ENCODE measurements at places on chromosomes 1 and 21. TPM values are rescaled to one million over a fixed set of nuclear protein-coding genes. Genes with fewer than 3 reads are reported as not detected.

GRCh38 chr1:25816112-25816718 is 3.5 kb upstream of the MTFR1L start:
- DNase-seq = no peak

GRCh38 chr1:226640321-226641136 is 92.0 kb downstream of the STUM start:
- DNase-seq = no peak

DNA sequence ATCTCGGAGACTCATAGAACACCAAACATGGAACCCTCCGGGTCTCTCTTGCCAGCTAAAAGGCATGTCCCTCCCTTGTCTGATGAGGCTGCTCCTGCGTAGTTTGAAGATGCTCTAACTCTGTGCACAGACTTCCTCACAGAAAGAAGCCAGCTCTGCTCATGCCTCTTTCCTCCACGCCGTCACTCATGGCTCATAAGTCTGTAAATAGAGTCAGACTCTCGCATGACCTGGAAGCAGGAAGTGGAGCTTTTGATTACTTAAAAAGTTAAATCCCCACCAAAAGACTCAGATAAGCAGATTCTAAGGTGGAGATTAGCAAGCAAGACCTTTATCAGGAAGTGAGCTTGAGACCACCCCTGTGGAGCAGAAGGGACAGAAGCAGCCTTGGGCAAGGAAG is 171.6 kb downstream of the TRIM33 start:
- DNase-seq = no peak

DNA sequence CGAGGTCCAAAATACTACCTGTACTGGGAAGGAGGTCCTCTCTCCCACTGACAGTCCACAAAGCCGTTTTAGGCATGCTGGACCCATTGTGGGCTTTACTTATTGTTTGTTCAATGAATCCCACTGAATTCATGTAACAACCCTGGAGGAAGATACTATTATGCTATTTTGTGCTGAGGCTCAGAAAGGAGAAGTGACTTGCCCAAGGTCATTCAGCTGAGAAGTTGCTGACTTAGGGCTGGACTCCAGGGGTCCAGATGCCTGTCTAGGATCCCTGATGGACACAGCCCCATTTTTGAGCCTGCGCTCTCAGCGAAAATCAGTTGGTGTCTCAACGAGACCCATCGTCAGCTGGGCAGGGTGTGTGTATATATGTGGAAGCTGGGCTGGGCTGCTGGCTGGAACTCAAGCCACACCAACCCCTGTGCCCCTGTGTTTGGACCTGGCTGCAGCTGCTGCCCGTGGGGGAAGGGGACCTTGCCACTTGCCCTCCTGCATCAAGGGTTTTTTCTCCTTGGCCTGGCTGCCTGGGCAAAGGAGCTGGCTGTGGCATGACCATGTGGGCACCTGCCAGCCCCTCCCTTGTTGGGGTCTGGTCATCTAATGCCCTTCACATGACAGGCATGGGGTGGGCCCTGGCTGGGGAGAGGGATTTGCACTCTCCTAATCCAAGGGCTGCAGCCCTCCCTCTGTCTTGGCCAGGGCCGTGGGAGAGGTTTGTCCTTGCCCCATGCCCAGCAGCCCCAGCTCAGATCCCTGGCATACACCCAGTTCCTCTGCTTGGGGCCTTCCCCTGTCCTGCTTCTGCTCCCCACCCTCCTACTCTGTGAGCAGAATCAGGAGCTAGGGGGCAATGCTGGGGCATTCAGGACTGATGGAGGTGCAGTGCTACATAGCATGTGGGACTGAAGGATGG is 15.0 kb downstream of the KCNQ4 start:
- no peak for DNase-seq

The PRKCZ gene
- polyA plus RNA-seq = 37.7 TPM

- DNase-seq = no peak
Measured at GRCh38 chr1:43266881-43267280, 2.9 kb upstream of the TMEM125 start.

The OR2L8 gene
- not detected for polyA plus RNA-seq

The FNDC5 gene
- polyA plus RNA-seq = 44.2 TPM

DNA sequence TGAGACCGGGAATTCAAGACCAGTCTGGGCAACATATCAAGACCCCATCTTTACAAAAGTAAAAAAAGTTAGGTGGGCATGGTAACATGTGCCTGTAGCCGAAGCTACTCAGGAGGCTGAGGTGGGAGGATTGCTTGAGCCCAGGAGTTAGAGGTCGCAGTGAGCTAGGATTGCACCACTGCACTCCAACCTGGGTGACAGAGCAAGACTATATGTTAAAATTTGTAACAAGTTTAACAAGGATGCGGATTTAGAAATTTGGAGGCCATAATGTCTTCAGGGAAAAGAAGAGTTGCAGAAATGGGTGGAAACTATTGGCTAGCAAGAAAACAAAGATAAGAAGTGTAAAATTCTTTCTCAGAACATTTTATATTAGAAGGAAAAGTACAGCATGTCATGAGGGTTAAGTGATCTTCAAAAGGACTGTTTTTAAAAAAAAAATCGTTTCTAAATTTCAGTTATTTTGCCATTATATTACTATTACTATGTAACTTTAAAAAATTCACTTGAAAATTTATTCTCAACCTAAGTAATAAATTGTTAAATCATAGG is 17.6 kb downstream of the SOAT1 start:
- no peak for DNase-seq

DNA sequence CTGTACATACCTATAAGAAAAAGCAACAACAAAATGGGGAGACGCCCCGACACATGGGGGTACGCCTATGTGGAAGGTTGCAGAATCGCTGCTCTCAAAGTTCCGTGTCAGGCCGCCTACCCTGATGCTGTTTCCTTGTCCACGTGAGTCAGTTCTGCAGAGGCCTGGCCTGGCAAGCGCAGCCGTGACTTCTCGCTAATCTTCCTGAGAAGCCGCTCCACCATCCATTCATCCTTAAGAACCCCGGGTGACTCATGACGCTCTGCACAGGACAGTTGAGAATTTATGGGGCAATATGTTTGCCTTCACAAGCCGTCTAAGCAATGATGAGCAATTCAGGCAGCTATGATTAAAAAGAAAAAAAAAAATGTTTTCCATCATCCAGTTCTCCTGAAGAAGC is 122.3 kb upstream of the TMPRSS2 start:
- DNase-seq = no peak

GRCh38 chr1:191752342-191752741 is 405.9 kb upstream of the RGS18 start:
- no peak for DNase-seq

The HES2 gene
- polyA plus RNA-seq = 0.33 TPM
